ENCODE measurements at places on chromosomes 5 and 9.

GRCh38 chr5:115898656-115899055, 56.9 kb downstream of the AP3S1 start:
- no peak for DNase-seq

- no peak for DNase-seq
These were observed 230.7 kb downstream of the ASTN2 start for GRCh38 chr9:117184173-117184572.

DNA sequence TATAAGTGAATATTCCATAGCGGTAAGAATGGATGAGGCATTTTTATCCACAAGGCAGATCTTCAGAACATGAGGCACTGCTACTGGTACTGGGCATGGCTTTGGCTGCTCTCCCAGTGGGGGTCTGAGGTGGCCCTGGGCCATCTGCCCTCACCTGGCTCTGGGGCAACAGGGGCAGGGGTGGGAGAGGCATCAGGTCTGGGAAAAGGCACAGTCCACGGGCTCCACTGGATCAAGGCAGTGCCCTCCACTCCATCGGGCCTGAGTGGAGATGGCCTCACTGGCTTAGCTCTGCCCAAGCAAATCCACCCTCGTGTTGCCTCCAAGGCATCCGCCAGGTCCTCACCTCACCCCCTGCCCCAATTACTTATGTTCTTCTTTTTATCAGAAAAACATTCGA, 10.9 kb upstream of the NKD2 start:
- DNase-seq, result peak; percentile 65

GRCh38 chr9:113205432-113205831, 15.6 kb downstream of the FKBP15 start:
- no peak for DNase-seq

GRCh38 chr9:126395439-126396212, 69.0 kb downstream of the MVB12B start:
- no peak for DNase-seq

GRCh38 chr5:122137702-122138101, 8.4 kb downstream of the ZNF474 start:
- no peak for DNase-seq

DNA sequence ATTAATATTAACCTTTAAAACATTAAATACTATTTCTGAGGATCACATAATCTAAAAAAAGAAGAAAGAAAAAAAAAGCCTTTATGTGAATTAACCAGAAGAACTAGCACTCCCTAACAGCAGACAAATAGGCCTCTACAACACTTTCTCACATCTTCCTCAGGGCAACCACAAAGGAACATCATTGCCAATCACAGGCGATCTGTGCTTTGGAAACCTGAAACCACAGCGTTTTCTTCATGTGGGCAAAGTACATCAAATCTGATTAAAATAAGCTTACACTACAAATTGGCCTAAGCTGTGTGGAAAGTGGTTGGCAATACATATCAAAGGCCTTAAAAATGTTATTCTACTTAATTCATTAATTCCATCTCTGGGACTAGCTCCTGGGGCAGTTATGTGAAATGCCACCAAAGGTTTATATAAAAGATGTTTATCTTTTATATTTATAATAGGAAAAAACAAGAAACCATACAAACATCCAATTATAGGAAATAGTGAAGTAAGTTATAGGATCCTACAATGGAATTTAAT, 184.8 kb upstream of the TBCA start:
- no peak for DNase-seq

- DNase-seq, result no peak
These were observed 53.3 kb downstream of the TSTD2 start for GRCh38 chr9:97579914-97580313.

- DNase-seq, result no peak
These were observed 175.6 kb upstream of the NREP start for GRCh38 chr5:111932628-111933027.

DNA sequence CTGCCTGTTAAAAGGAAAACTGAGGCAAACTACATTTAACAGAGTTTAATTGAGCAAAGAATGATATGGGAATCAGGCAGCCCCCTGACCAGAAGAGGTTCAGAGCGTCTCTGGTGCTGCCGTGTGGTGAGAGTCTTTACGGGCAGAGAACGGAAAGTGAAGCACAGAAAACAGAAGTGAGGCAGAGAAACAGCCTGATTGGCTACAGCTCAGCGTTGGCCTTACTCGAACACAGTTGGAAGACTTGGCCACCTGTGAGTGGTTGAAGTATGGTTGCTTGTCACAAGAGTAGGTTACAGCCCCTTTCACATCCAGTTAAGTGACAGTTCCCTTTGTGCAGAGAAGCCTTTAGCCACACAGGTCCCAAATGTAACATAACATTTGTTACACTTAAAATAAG, 16.9 kb upstream of the FBP1 start:
- DNase-seq, result no peak

DNA sequence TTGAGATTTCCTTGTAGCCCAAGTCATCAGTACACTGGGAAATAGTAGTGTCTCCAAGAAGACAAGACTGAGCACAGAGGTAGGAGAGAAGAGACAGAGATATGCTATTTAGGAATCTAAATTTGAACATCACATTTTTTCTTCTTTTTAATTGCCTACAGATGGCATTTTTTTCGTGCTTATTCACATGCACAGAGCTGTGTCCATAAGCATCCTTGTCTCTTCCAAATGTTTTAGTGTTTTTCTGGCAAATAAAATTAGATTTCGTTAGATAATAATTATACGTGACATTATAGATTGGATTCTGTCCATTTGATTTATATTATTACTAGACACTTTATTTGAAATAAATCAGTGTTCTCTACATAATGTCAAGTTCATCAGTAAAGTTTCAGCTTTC, 80.9 kb downstream of the PRR16 start:
- DNase-seq, result no peak

- DNase-seq, result no peak
These were observed 10.7 kb downstream of the PCDH12 start for GRCh38 chr5:141947316-141947715.

GRCh38 chr9:15403155-15403554, 19.5 kb upstream of the SNAPC3 start:
- no peak for DNase-seq

DNA sequence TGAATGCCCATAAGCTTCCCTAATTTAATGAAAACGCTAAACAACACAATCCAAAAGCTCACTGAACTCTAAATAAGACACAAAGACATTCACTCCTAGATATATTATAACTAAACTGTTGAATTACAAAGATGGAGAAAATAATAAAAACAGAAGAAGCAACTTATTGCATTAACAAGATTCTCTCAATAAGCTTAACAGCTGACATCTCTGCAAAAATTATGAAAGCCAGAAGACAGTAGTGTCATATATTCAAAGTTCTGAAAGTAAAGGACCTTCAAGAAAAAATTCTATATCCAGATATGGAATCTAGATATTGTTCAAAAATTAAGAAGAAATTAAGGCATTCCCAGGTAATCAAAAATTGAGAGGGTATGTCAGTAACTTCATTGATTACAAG, 957.8 kb upstream of the TYRP1 start:
- no peak for DNase-seq

GRCh38 chr5:1438871-1439270, 6.4 kb downstream of the SLC6A3 start:
- no peak for DNase-seq

GRCh38 chr9:136036848-136037247, 58.2 kb downstream of the NACC2 start:
- DNase-seq, result no peak

- DNase-seq, result no peak
These were observed 130.0 kb downstream of the MPDZ start for GRCh38 chr9:13149454-13149853.

DNA sequence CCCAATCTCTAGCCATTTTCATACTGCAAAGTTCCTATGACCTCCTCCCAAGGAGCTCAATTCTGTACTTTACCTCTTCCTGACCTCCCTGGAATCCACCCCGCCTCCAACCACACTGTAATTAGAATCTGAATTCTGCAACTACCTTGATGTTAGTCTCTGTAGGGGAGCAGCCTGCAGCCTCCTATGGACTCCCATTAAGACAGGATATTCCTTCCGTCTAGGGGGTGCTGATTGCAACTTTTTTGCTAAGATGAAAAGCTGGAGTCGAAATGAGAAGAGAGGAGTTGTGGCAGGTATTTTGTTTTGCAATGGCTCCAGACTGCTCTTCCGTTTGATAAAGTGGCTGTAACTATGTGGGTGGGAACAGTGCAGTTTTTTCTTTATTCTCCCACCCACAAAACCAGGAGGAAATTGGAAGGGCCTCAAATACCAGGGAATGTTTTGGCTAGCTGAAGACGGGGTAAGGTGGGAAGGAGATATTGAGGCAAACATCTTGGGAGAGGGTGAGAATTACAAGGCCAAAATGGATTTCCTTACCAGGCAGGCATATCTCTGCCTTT, 23.8 kb downstream of the ANXA2R start:
- DNase-seq, result no peak

DNA sequence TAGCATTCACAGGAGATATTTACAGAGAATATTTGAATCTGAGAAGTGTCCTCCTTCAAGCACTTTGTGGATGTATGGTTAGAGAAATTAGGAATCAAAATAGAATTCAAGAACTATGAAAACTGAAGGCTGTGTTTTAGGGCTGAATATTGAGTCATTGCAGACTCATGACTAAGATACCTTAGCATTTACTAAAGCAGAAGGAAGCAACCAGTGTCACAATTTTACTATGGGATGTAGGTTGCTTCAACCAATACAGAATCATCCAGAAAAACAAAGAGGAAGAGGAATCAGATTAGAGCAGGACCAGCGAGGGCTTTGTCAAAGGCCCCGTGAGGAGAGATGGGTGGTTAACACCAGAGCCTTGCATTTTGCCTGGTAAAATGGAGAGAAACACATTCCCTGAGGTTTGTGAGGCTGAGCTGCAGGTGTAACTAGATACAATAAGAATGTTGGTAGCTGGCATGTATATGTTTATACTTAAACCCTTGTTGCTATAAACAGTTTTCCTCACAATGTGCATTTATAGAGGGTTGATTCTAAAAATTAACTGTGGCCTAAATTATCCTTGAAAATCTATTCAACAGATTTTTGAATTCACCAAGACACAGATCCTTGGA, 518.1 kb downstream of the AGTPBP1 start:
- no peak for DNase-seq

DNA sequence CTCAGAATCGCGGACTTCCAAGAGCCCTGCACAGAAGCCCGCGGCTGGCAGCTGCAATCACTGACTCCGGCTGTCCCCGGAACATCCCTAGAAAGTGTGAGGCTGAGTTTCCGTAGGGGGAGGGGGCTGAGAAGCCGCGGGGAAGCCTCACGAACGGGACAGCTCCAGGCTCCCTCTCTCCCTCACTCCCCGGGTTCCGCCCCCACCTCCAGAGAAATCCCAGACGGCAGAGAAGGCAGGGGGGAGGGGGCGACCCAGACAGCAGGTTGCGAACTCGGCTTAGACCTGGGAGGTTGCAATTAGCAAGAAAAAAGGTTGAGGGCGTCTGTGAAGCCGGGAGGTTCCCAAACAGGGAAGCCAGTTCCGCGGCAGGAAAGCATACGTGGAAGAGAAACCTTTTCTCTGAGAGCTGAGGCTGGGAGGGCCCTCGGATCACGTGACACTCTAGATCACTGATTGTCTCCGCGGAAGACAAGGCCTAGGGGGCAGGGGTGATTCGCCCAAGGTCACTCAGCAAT, 73.8 kb upstream of the CPLX2 start:
- no peak for DNase-seq

DNA sequence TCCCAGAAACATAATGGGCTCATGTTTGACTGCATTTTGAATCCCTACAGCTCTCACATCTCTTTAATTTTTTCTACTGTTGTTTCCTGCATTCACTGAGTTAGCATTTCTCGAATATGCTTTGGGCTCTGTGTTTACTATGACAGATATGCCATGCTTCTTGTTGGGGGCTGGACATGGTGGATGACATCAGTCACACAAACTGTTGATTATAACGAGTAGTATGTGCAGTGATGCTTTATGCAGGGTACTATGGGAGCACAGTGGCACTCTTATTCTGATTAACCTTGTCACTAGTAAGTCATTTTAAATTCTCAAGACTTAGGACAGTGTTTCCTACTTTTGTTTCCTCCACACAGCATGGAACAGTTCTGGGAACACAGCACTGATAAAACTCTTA, 295.4 kb upstream of the ZNF608 start:
- DNase-seq, result no peak

GRCh38 chr5:77863181-77863580, 87.0 kb upstream of the TBCA start:
- no peak for DNase-seq

DNA sequence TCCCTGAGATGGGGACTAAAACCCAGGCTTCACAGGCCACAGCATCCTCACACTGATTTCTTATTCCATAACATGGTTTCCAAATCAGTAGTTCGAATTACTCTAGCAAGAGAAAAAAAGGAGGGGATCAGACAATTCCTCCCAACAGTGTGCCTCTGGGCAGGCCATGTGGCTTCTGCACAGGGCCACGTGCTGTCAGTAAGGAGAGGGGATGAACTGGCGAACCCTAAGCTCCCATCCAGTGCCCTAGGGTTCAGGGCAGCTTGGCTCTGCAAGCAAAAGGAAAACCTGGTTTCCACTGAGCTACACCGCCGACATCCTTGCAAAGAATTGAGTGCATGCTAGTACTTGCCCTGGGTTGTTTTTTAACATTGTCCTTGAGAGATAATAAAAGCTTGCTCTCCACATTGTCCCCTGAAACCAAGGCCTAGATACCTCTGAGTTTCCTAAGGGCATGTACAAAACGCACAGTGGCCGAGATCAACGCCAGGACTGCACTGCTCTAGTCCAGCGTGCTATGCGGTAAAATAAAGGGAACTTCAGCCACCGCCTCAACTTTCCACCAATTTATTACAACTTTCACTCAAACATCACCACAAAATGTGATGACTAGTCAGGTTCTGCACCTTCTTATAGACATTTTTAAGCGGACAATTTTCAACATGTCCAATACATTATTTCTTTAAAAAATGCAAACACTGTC, 4.5 kb downstream of the CAMSAP1 start:
- DNase-seq, result no peak

DNA sequence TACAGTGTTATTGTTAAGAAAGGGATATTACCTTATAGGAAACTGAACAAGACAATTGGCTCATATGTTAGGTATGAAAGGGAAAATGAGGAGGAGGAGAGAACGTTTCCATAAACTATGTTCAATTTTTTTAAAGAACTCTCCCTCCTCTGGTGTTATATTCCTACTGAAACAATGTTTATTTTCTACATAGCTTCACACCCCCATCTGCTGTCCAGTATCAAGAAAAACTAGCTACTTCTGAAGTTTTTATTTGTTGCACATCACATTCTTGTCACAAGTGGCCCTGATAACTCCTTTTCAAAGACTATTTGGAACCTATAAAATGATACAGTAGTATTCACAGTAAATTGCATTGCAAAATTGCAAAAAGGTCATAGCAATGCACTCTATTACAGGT, 223.4 kb upstream of the FAM174A start:
- no peak for DNase-seq
